ENCODE measurements at places on chromosomes 2 and 18.

DNA sequence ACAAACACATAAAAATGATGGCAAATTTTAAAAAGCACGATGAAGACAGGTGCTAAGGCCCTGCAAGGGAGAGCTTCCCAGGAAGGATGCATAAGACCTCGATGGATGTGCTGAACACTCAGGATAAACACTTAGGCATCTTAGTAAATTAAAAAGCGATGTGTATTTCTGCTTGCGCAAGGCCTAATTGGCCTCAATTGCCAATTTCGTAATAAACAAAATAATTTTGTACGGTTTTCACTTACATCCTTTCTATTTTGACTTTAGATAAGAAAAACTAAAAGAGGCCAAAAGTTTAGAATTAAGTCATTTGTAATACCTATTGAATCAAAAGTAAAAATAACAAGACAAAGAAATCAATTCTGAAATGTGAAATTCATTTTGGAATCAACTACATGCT is 189.1 kb downstream of the TCF4 start:
- DNase-seq, result no peak

DNA sequence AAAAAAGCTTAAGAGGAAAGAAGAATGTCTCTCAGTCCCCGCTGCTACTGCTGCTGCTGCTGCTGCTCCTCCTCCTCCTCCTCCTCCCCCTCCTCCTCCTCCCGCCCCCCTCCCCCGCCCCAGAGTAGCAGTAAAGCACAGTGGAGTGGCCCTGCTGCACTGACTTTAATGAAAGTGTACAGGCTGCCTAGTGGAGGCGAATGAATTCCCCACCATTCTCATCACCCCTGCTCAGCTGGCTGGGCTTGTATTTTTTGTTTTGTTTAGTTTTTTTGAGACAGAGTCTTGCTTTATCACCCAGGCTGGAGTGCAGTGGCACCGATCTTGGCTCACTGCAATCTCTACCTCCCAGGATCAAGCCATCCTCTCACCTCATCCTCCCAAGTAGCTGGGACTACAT is 34.3 kb downstream of the GORASP2 start:
- no peak for DNase-seq

DNA sequence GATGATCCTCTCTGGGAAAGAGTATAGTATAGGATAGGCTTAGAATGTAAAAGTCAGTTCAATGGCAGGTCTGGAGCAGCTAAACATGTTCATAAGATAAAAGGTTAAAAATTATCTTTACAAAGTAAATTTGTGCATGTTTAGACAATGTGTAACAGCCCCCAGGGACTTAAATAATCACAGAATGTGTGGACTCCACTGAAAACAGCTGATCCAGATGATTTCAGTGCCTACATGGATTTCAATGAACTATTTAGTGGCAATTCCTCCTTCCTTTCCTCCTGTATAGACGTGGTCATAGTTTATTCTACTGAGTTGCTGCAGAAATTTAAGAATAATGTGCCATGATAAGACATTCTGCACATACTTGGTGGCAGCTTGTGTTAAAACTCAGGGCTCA is 42.9 kb downstream of the ARHGEF33 start:
- DNase-seq, result no peak

DNA sequence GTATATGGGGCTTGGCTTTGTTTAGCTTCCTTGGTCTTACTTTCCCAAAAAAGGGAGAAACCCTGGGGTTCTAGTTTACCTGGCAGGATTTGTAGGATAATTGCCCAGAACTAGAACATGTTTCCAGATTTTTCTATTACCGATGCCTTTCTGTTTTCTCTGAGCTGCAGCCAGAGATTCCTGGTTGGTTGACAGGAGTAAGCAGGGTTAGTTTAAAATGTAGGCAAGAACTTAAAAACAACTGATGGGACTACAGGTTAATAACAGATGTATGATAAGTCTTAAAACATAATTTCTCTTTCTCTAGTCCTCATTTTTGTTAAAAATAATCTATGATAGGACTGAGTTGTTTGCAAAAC is 38.9 kb upstream of the GMCL1 start:
- DNase-seq, result no peak

- DNase-seq, result no peak
Observed at GRCh38 chr2:69241093-69241492, 145.9 kb downstream of the GFPT1 start.

DNA sequence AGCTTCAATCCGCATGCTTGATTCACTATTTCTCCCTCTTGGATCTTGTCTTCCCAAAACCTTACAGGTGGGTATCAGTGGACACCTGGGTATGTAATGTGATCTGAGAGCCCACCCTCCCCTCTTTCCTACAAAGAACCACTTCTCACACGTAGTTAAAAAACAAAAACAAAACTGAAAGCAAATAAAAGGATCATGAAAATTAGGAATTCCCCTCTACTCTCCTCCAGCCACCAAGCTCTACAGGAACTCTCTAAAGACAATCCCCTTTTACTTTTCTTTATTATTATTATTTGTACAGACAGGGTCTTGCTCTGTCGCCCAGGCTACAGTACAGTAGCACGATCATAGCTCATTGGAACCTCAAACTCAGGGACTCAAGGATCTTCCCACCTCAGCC is 40.8 kb upstream of the MYO1B start:
- DNase-seq, result no peak

DNA sequence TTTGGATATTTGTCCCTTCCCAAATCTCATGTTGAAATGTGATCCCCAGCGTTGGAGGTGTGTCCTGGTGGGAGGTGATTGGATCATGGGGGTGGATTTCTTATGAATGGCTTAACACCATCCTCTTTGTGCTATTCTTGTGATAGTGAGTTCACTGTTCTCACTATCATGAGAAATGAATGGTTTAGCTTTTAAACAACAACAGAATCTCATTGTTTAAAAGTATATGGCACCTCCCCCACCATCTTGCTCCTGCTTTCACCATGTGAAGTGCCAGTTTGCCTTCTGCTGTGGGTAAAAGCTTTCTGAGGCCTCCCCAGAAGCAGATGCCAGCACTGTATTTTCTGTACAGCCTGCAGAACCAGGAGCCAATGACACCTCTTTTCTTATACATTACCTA is 38.1 kb downstream of the KIAA1328 start:
- no peak for DNase-seq

DNA sequence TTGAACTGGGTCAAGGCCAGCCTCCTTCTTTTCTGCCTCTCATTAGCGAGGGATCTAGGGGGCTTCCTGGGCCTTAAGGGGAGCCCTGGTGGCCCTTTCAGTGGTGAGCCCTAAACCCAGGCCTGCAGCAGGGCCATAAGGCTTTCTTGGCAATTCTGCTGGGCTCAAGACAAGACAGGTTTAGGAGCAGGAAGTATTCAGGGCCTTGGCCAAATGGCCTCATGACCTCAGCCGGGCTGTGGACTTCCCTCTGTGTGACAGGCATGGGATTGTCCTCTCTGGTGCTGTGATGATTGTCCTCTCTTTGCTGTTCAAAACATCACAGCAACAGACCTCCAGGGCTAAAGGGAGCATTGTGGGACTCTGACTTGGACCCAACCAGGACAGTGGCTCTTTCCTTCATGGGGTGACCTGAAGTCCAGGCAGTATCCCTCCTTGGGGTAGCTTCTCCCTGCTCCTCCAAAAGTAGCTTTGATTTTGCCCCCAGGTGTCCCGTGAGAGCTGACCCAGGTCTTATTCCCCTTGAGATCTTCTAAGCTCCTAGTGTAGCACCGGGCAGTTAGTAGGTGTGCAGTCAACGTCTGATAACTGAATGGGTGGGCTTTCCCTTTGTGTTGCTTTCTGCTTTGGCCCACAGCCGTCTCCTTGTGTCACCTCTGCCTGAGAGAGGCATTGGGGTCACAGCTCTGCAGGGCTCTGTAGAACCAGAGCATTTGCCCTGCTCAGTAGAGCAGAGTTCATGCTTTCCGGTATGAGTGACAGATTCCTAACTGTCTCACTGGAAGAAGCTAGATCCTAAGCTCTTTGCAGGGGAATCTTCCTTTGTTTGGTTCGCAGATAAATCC is 14.7 kb downstream of the FOSL2 start:
- DNase-seq, result no peak

Data from activated CD4-positive, alpha-beta T cell treated with anti-CD3 and anti-CD28 coated beads for 48 hours (primary cell).